IMR-90 (cell line): ENCODE measurements at places on chromosomes 1 and 21. TPM values are rescaled to one million over a fixed set of nuclear protein-coding genes. Genes with fewer than 3 reads are reported as not detected.

GRCh38 chr1:181858135-181858534, 203.4 kb downstream of the ZNF648 start:
- no peak for DNase-seq

GRCh38 chr1:117167402-117167801, 43.3 kb downstream of the VTCN1 start:
- DNase-seq = no peak

Gene SLAMF7
- not detected in 2 replicates for total RNA-seq

DNA sequence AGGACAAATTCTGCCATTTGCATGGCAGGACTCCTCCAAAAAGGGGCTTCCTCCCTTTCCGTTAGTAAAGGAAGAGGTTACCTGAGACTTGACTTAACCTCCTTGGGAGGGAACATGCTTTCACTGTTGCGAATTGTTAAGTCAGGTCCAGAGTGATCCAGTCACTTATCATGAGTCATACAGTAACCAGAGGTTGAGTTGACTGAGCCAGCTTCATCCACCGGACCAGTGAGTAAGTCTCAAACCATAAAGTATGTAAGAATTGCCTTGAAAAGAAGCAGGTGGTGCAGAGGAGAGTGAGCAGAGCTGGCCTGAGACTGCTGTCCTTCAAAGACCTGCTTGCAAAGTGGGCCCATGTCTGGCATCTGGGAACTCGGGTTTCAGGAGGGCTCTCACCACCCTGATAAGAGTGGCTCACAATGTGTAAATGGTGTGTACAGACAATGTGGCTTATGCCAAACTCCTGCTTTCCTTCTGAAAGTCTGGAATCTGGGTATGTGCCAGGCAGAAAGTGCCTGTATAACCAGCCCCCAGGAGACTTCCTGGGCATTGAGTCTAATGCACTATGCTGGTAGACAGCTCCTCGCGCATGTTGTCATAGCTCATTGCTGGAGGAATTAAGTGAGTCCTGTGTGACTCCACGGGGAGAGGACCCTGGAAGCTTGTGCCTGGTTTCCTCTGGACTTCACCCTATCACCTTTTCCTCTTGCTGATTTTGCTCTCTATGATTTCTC, 84.3 kb upstream of the KLHDC7A start:
- peak; percentile 0 for DNase-seq

GRCh38 chr21:33963848-33964555, 48.4 kb upstream of the ATP5PO start:
- no peak for DNase-seq

Gene SH3D21
- total RNA-seq = 1.8 and 1.9 TPM in 2 replicates

DNA sequence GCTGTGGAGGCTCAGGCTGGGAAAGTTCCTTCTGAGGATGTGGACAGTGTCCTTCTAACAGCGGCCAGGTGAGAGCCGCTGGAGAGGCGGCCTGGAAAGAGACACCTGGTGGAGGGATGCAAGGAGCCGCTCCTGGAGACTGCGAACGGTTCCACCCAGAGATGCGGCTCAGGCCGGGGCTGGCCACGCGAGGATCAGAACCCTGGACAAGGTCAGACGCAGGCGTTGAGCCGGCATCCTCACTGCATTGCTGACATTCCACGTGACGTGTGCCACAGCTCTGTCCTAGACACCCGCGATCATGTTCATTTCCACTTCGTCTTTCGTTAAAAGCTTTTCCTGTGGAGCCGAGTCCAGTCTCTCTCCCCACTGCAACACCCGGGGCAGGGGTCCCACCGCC, 28.8 kb downstream of the CFAP74 start:
- no peak for DNase-seq

GRCh38 chr1:232705815-232706575, 76.1 kb upstream of the SIPA1L2 start:
- no peak for DNase-seq

Gene PTGFRN
- total RNA-seq = 0.90 and 1.1 TPM in 2 replicates

GRCh38 chr1:206070627-206071304, 17.8 kb downstream of the RHEX start:
- no peak for DNase-seq

Gene RAB42
- total RNA-seq = 0.83 and 0.90 TPM in 2 replicates
